ENCODE measurements at places on chromosomes 16 and 17.
A peak's percentile ranks its signal among the peaks of the same experiment; 100 is the strongest.

DNA sequence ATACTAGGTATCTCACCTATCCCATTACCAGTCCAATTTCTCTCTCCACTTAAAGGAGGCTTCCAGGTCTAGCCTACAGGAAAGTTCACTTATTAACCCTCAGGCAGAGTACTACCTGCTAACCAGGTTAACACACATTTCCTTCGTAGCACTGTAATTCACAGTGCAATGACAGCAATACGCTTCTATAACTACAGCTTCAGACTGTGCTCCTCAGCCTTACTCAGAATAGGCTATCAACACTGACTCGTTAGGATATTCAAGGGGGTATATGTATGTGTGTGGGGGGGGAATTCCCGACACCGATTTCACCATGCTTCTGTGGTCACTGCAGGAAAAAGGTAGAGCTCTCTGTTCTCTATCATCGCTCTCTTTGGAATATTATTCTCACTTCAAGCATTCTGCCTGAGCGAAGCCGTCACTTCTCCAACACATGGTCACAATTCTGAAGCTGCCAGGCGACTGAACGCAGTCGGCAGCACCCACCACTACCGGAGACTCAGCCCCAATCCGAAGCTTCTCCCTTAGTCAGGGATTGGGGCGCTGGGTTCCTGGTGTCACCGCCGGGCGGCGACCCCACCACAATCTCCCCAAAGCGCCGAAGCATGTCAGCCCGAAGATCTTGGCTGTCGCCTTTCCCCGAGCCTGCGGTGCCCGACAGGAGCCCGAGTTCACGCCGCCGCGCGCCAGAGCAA, 618 bp downstream of the GGA3 start:
- DNase-seq = no peak

GRCh38 chr16:410516-411178, 9.0 kb downstream of the DECR2 start:
- no peak for DNase-seq

GRCh38 chr16:88048985-88049384, 97.8 kb downstream of the BANP start:
- no peak for DNase-seq

DNA sequence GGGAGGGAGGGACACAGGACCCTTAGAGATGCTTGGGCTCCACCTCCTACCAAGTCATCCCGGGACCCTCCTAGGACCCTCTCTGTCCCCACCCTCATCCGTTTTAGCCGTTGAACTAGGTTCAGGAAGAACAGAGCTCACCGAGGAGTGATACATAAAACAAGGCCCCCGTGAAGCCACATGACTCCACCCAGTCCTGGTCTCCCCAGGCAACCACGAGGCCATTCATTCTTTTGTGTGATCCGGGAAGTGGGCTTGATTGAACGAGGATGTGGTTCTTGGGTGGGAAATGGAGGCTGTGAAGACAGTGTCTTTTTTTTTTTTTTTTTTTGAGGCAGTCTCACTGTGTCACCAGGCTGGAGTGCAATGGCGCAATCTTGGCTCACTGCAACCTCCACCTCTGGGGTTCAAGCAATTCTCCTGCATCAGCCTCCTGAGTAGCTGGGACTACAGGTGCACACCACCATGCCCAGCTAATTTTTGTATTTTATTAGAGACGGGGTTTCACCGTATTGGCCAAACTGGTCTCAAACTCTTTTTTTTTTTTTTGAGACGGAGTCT, 14.8 kb downstream of the TRARG1 start:
- no peak for DNase-seq

DNA sequence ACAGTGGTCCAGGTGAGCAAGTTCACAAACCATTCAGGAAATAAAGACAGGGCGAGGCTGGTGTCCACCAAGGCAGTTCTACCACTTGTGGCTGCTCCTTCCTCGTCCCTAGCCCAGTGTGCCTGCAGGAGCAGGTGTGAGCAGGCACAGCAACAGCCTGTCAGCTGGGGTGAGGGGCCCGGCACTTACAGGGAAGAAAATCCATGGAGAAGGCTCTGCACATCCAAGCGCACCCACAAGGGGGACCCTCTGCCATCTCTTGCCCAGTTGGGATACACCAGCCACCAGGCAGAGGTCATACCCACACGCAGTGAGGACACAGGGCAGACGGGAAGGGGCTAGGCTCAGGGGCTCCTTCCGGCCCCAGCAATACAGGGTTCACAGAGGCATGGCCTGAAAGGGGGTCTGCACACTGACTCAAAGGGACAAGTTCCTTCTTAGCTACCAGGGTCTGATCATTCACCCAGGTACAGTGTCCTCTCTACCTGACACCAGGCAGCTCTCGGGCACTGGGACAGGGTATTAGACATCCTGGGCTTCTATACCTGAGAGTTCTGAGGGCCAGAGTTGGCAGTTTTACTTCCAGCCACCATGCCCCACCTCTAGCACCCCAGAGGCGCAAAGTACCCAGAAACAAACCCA, 27.0 kb downstream of the CDIP1 start:
- DNase-seq = no peak

- no peak for DNase-seq
Observed at GRCh38 chr16:71569621-71570020, 7.3 kb downstream of the TAT start.

DNA sequence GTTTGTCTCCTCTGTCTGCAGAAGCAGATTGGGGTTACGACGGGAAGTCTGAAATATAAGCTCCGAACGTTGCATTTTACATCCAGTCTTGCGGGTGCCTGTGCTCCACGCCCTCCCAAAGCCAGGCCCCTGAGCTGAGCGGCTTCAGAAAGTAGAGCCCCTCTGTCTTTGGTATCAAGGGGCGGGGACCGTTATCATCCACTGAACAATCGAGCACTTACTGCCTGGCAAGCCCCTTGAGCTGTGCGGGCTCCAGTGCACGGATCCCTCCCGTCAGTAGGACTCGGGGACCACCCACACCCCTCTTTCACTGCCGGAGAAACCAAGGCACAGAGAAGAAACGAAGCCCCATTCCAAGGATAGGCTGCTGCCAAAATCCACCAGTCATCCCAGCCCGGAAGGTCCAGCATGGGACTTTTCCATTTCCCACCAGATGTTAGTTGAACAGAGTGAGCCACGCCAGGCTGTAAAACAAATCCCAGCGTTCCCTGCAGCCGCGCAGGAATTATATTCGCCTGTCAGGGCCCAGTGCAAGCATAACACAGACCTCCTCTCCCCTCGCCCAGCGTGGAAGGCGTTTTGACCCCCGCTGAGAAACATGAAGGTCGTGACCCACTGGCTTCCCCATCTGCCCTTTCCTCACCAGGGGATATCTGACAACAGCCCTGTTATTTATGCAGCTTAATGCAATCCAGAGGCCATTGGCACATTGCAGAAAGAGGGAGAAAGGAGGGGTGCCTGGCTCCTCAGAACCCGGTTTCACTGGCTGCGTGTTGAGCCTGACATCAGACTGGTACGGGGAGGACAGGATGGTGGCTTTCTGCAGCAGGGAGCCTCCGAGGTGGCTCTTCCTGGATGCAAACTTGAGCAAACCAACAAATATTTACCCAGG, 212.2 kb upstream of the FOXF1 start:
- DNase-seq = no peak

GRCh38 chr16:1613728-1614455, 1.7 kb downstream of the CRAMP1 start:
- DNase-seq = no peak

- peak; percentile 67 for DNase-seq
Observed at GRCh38 chr17:39769974-39770587, 32.3 kb downstream of the GRB7 start.

DNA sequence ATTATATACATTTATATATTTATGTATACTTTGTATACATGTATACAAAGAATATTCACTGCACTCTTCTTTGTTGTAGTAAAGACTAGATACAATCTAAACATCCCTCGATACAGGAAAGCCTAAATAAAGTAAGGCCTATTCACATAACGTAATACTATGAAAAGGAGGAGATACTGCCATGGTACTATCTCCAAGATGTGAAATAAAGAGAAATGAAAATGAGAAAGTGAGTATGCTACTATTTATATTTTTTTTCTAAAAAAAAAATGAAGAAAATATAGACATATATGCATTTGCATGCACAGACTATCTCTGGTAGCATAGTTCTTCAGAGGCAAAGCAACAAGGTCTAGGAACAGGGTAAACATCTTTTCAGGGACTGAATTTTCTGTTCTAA, 19.4 kb downstream of the CFDP1 start:
- no peak for DNase-seq

- DNase-seq = no peak
Observed at GRCh38 chr16:26026709-26027450, 335.1 kb downstream of the HS3ST4 start.

DNA sequence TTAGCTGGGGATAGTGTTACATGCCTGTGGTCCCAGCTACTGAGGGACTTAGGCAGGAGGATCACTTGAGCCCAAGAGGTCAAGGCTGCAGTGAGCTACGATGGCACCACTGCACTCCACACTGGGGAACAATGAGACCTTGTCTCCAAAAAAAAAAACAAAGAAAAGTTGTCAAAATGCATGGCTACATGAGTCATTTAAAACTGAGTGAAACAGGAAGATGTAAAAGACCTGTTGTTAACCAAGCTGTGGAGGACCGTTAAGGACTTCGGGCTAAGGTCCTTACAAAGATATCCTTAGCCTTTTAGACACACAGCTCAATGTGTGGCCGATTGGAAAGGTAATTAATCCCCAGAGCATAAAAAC, 25.1 kb downstream of the ZP2 start:
- no peak for DNase-seq

DNA sequence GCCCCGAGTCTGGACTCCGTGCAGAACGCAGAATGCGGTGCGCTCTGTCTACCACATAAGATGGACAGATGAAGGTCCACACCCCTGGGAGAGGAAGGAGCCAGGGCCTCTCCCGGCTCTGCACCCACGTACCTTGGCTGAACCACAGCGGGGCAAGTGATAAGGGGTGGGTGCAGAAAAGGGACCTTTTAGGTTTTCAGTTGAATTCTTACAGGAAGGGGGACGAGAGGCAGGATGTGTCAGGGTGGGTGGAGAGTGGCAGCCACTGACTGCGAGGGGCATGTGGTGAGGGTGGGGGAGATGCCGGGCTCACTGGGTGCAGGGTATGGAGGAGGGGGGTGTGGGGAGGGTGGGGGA, 372 bp downstream of the CD300A start:
- DNase-seq = no peak

DNA sequence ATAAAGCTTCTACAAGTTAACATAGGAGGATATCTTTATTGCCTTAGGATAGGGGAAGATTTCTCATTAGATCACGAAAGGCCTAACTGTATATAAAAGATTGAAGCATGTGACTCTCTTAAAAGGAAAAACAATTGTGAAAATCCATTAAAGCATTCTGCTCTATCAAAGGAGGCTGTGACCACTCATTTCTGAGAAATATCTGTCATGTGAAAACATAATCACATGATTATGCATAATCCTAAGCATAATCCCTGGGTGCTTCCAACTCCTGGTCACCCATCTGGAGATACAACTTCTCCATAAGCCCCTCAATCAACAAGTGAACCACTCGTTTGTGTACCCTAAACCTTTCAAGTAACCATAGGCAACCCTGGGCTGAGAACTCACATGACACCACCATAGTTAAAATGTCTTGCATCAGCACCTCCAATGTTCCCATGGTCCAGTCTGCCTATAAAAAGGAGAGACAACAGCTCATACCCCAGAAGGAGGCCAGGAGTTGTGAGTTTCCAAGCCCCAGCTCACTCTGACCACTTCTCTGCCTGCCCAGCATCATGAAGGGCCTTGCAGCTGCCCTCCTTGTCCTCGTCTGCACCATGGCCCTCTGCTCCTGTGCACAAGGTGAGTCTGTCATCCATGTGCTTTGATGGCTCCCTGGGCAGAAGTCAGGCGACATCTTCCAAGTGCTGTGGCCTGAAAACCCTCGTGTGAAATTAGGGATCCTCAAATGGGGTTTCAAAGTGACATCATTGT, at the start of gene CCL18:
Gene CCL18, plus strand, starts transcription at position 487 of the 756 bp plus-strand sequence. Its CDS starts 71 bp downstream, at position 558.
- DNase-seq = no peak

GRCh38 chr16:27511657-27512448, 37.9 kb downstream of the GTF3C1 start:
- no peak for DNase-seq

GRCh38 chr17:17523001-17523730, 27.0 kb upstream of the RASD1 start:
- DNase-seq = no peak

DNA sequence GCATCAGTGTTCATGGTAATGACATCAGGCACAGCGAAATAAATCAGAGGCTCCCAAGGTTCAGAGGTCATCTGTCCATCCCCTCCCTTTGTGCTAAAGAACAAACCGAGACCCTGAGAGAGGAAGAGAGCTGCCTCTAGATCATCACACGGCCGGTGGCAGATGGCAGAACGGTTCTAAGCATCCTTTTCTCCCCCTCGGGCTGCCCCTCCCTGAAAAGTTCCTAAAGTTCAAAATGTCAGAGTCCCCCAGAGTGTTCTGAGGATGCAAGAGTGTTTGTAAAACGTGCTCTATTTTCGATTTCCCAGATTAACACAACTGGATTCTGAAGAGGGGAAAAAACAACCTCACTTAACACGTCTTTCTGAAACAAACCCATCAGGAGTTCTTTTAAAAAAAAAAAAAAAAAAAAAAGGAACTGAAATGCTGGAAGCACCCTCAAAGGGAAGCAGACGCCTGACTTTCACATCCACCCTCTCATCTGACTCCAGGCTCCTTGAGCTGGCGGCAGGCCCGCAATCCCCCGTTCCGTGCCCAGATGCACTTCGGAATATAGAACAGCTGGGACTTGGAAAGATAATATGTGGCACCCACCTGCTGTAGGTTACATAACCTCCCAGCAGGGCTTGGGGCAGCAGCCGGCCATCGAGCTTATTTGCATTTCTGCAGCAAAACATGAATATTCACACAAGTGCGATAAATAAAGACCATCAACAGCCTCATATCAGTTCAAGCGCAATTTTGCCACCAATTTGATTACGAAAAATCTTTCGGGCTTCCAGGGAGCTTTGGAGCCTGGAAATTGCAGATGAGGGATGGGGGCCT, 115.5 kb upstream of the SMURF2 start:
- peak; percentile 58 for DNase-seq

DNA sequence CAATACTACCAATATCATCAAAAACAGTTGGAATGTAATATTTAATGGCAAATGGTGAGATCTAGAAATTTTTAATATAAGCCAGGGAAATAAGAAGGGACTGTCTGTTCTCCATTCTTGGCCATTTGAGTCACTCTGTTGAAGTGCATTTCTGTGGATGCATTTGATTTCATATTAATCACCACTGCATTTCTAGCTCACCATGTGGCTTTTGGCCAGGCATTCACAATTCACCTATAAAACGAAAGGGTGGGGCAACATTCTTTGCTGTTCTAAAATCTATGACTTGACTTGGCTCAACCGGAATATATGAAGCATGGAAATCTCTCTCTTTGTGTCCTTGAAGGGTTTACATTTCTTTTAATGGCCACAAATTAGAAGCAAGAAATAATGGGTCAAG, 483.0 kb downstream of the SLC39A11 start:
- no peak for DNase-seq

GRCh38 chr17:17897442-17897841, 60.7 kb upstream of the SREBF1 start:
- no peak for DNase-seq

GRCh38 chr17:78893684-78894083, 9.3 kb downstream of the CEP295NL start:
- no peak for DNase-seq

GRCh38 chr17:38701504-38702165, 3.4 kb upstream of the MLLT6 start:
- DNase-seq = peak; percentile 71

Data from NCI-H774 (cell line).